Astrocyte (in vitro differentiated cells and primary cell): ENCODE measurements at places on chromosomes 5 and 9. TPM values are rescaled to one million over a fixed set of nuclear protein-coding genes. Genes with fewer than 3 reads are reported as not detected.
A peak's percentile ranks its signal among the peaks of the same experiment; 100 is the strongest.

DNA sequence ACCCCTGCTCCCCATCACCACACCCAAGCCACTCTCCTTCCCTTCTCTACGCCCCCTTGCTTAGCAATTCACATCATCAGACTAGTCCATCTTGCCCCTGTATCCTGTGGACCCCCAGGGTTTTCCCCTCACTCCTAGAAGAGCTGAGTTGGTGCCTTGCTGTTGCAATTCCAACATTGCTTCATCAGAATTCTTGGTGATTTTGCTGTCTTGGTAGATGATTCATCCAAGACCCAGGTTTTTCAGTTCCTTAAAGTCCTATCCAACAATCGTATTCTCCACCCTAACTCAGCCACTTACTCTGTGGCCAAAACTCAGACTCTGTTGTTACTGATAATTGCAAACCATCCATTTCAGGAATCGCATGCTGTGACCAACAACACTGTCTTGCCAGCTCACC is 21.4 kb upstream of the CCNJL start:
- H3K36me3 ChIP-seq: no peaks in the 10 kb centered on the region
- H3K4me1 ChIP-seq: no peaks in the 10 kb centered on the region
- DNase-seq: peak; percentile 26
- H3K4me3 ChIP-seq: no peak overlapping the region

GRCh38 chr9:28260330-28260729 is 687.0 kb upstream of the C9orf72 start:
- no peaks in the 10 kb centered on the region for H3K4me1 ChIP-seq
- no peak overlapping the region for H3K27ac ChIP-seq
- no peak overlapping the region for H3K4me3 ChIP-seq
- DNase-seq: no peak
- no peaks in the 10 kb centered on the region for H3K36me3 ChIP-seq

GRCh38 chr9:129816501-129817435 is 7.2 kb downstream of the TOR1A start:
- no peak for DNase-seq
- no peak overlapping the region for H3K4me3 ChIP-seq
- H3K4me1 ChIP-seq: no peaks in the 10 kb centered on the region
- no peaks in the 10 kb centered on the region for H3K27me3 ChIP-seq

DNA sequence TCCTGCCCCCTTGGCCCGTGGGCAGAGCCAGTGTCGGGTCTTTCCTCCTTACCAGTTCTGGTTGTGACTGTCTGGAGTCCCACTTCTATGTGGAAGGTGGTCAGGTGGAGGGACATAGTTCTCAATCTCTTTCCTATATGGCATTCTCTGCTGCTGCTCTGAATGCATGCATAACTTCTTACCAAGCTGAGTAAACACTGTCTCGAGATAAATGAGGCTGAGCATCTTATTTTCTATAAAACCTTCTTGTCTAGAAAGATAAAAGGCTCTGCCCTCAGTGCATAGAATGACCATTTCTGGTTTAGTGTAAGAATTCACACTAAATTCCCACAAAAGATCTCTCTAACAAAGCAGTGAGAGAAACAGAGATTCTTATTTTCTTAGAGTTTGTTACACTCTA is 106.2 kb upstream of the TBC1D2 start:
- H3K4me1 ChIP-seq: peaks cover 8% of the 10 kb centered on the region
- no peak overlapping the region for H3K27ac ChIP-seq
- no peaks in the 10 kb centered on the region for H3K27me3 ChIP-seq

GRCh38 chr5:123617561-123617960 is 105.6 kb downstream of the CSNK1G3 start:
- H3K4me1 ChIP-seq: no peaks in the 10 kb centered on the region
- no peaks in the 10 kb centered on the region for H3K27me3 ChIP-seq
- no peak overlapping the region for H3K4me3 ChIP-seq
- DNase-seq: no peak
- H3K27ac ChIP-seq: no peak overlapping the region

PRR7 gene
- 9.9 TPM in 2 replicates for total RNA-seq

GABRA6 gene
- not detected in 2 replicates for total RNA-seq
